ENCODE measurements at places on chromosomes 1 and 21.

GRCh38 chr1:161933592-161934588 lies 89.8 kb downstream of the OLFML2B start:
- no peak for DNase-seq

- DNase-seq = no peak
Measured at GRCh38 chr1:106793651-106794050, 262.8 kb upstream of the PRMT6 start.

- no peak for DNase-seq
Measured at GRCh38 chr1:91844862-91845528, 41.0 kb downstream of the TGFBR3 start.

- no peak for DNase-seq
Measured at GRCh38 chr1:4147509-4147908, 247.4 kb upstream of the C1orf174 start.

GRCh38 chr21:31258073-31258472 lies 86.0 kb downstream of the TIAM1 start:
- DNase-seq = no peak

DNA sequence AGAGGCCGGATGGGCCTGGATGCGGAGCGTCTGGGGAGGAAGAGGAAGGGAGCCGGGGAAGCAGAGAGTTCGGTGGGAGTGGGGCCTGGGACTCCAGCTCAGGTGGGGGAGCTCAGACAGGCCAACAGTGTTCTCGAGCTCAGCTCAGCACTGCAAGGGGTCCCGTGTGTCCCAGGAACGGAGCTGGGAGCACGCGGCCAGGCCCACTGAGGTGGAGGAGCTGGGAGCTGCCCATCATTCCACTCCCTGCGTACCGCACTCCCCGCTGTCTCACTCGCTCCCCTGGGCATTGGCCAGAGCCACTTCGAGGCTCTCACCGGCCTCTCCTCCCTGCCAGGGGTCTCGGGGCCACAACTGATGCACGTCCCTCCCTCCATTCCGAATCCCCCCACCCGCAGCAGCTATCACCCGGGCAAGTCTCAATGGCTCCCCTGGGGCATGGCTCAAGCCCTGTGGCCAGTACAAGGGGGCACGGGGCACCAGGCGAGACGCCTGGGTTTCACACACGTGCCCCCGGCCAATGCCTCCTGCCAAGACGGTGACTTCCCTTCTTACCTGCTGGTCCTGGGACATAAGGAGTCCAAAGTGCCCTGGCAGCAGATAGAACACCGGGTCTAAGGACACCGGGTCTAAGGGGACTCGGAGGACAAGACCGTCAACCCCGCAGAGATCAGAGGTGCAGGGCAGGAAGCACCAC lies 30.3 kb upstream of the COL6A2 start:
- no peak for DNase-seq

- DNase-seq = no peak
Measured at GRCh38 chr1:20168564-20169491, 17.1 kb upstream of the UBXN10 start.

- DNase-seq = no peak
Measured at GRCh38 chr21:43904331-43904781, 39.3 kb downstream of the AGPAT3 start.

DNA sequence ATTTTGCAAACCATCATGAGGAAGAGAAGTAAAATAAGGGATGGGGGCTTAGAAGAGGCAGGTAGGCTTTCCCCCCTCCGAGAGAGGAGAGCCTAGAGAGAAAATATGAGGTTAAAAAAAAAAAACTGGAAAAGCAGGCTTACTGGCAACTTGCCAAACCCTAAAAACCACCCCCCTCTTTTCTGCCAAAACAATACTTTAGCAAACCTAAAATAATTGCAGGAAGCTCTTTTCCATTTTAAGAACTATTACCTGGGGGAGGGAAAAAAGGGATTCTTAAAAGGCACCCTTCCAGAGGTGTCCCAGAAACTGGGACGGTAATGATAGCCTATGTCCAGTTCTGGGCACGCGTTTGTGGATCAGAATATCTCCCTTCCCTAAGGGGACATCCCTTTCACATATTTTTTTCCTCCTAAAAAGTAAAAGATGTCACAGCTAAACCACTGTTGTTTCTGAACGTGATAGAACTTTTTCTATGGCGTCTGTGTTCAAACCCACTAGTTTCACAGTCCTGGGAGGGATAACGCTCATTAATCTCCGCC lies 1.1 kb upstream of the NFIA start:
- DNase-seq = no peak

DNA sequence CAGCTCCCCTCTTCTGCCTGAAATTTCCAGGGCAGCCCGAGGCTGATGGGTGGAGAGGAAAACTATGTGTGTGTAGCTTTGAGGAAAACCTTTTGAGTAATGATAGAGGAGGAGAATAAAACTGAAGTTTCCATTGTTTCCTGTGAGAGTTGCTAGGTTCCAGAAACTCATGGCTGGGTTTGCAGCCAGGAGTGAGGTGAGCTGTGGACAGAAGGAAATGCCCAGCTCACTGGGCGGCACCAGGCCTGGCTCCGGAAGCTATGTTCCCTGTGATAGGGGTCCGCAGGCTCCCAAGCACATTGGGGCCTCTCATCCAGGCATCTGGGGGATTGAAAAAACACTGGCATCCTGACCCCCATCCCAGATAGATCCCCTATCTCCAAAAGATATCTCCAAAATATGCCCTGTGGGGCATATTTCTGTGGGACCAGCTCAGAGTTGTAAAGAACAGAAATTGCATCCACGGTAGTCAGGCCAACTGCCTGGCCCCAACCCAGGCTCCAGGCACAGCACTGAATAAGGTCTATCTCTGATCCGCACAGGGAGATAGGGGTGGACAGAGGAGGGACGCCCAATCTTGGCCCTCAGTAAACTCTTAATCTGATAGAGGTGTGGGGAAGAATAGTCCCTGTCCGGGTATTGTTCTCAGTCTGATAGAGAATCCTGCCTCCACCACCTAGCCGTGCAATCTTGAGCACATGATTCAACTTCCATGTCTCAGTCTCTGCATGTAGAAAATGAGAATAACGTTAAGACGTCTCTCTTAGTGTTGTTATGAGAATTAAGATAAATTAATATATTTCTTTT lies 1.8 kb upstream of the HSPG2 start:
- no peak for DNase-seq

GRCh38 chr1:177566495-177566894 lies 395.7 kb downstream of the BRINP2 start:
- no peak for DNase-seq

GRCh38 chr1:91021686-91022517 lies at the start of gene ZNF644:
Gene ZNF644 (minus strand): TSS chr1:91022035. CDS start chr1:90982353, 39,682 bp downstream.
- DNase-seq = peak; percentile 78

GRCh38 chr1:69651656-69652055 lies 83.9 kb downstream of the LRRC7 start:
- DNase-seq = no peak

DNA sequence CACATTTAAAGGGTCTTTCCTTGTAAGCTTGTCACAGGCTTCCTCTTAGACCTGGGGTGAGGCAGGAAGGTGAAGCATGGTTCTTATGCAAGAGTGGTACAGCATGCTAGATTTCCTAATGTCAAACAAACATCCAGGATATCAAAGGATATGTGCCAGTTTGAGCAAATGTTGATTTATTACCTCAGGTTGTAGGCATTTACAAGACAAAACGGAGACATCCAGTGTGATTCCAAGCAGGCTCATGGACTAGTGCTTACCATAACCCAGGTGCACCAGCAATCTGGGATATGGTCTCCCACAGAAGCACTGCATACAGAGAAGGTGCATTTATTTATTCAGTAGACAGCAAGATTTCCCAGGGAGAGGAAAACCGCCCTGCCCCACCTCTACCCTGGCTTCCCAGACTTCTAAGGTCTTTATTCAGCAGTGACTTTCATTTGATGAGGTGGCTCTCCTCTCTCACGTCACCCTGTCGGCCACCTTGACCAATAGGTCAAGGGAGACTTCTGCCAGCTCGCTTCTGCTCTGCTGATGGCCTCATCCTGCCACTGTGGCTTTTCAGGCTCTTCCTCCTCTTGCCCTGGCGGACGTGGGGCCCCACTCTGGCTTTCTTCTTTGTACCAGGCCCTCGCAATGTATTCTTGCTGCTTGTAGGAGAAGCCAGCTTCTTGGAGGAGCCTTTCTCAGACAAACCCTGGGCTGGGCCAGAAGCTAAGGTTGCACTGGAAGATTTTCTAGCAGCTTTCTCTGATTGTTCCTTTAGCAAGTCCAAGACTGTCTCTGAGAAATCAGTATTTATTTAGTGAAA lies 25.6 kb downstream of the HHIPL2 start:
- no peak for DNase-seq

GRCh38 chr1:155019377-155020245 lies 14.0 kb downstream of the DCST2 start:
- DNase-seq = no peak

GRCh38 chr1:157965584-157965983 lies 27.9 kb upstream of the KIRREL1 start:
- DNase-seq = no peak

DNA sequence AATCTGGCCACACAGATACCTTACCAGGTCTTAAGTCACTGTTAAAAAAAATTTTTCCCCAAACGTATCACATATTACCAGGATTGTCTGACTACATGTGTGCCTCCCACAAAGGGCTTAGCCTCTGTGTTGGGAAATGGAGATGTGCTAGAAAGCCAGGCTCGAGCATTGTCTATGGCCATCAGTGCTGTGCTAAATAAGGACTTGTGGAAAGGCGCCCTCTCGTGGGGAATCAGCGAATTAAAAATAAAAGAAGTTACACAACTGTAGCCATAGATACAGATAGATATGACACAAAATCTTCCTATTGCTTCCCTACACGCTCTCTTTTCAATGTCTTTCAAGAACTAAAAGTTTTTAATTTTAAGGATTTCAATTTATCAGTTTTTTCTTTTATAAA lies 47.5 kb upstream of the CRNN start:
- DNase-seq = no peak

GRCh38 chr1:43270421-43271095 lies 775 bp downstream of the TMEM125 start:
- no peak for DNase-seq

GRCh38 chr1:226129230-226129629 lies 57.3 kb downstream of the ACBD3 start:
- no peak for DNase-seq

DNA sequence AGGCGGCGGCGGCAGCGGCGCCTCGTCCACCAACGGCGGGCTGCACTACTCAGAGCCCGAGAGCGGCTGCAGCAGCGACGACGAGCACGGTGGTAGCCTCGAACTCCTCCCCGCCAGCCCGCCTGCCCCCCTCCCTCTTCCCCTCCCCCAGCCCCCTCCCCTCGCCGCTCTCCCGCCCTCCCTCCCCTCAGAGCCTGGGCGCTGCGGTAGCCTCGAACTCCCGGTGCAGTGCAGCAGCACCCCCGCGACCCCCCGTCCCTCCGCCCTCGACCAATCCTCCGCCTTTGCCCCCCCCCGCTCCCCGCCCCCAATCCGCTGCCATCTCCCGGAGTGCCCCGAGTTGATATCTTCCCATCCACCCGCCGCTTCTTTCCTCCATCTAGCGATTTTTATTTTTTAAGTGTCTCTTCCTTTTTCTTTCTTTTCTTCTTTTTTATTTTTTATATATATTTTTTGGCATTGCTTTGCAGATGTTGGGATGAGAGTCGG lies 516 bp downstream of the RCOR3 start:
- DNase-seq = peak; percentile 30

- DNase-seq = peak; percentile 60
Measured at GRCh38 chr1:44786138-44786840, 1.7 kb downstream of the BEST4 start.

DNA sequence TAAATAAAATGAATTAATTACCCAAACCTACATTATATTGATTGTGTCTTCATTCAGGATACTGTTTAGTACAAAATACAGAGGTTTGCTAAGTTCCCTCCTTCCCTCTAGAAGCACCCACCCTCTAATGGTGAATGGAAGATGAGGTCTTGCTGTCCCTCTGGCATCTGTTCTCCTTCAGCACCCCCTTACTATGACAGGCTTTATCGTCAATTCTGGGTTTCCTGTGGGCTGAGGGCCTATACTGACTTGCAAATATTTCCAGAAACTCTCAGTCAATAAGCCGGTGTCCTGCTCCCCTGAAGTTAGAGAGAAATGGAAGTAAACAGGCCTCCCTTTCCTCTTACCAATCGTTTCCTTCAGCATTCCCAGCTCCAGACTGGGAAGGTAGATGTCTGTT lies 13.2 kb downstream of the LAX1 start:
- DNase-seq = no peak

GRCh38 chr21:36092681-36093080 lies 22.9 kb downstream of the CBR1 start:
- DNase-seq = no peak

DNA sequence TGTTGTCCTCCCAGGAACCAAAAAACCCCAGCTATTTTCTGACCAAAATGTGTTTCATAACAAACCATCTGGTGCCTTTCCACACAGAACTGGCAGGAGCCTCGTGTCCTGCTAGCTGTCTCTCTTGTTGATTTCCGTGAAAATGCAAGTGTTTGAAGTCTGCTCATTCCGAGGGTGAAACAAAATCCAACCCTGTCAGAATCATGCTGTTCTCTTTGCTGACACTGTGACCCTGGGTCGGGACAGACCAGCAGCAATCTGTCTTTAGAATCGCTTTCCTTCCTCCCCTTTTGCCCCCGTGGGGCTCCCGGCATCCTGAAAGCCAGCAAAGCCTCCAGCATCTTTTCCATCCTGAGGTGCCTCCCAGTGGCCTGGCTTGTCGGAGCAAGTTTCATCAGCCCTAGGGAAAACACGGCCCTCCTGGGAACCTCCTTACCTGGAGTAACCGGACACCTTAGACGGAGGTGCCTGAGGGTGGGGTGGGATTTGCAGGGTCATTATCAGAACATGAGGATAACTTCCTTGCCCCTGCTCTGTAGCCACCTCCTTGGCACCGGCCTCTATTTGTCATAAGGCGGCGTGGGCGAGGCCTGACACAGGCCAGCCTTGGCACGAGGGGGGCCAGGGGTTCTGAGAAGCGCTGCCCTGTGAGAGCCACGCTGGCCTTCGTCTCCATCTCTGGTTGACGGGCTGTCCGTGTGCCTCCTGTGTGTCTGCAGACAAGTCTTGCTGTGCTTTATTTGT lies 24.9 kb downstream of the LDLRAP1 start:
- no peak for DNase-seq

- no peak for DNase-seq
Measured at GRCh38 chr1:183195142-183195574, 9.1 kb downstream of the LAMC2 start.

GRCh38 chr1:34721646-34722355 lies 33.0 kb upstream of the GJB5 start:
- DNase-seq = no peak

DNA sequence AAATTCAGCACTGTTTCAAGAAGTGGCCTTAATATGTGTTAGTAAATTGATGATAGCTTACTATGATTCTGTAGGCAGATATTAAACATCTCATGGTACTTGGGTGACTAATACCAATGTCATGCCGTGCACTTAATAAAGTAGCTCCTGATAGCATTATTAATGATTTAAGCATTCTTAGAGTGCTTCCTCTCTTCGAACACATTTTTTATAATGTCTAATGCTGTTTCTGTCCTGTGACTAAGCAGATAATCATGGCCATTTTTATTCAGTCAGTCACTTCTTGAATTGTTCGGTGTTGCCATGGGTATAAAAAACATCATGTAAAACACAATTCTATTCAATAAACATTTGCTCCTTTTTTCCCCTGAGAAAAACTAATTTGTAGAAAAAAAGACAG lies 804.6 kb upstream of the ADGRL4 start:
- no peak for DNase-seq

Data from activated naive CD4-positive, alpha-beta T cell (primary cell).